CD4-positive, alpha-beta T cell treated with Interleukin-15 for 1 hour (primary cell): ENCODE measurements at places on chromosomes 4 and X.

DNA sequence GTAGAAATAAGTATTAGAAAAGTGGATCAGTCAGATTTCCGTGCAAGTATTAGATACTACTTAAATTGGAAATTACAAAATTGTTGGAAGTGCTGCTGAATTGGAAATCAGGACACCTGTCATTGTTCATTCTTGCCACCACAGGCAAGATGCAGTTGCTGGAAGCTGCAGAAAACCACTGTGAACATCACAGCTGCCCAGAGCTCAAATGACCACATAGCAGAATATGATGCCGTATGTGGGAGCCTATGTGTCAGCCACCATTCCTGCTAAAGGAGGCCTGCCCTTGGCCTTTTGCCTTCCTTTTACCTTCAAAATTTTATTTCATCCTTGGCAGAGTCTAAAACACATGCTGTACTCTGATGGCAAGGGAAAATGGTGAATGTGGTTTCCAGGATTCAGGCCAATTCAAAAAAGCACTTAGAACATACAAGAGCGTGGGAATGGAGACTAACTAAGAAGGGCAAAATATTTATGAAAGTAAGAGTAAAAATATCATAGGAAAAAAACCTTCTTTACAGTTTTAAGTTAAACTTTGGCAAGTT, 1005.5 kb upstream of the GRID2 start:
- DNase-seq: no peak

DNA sequence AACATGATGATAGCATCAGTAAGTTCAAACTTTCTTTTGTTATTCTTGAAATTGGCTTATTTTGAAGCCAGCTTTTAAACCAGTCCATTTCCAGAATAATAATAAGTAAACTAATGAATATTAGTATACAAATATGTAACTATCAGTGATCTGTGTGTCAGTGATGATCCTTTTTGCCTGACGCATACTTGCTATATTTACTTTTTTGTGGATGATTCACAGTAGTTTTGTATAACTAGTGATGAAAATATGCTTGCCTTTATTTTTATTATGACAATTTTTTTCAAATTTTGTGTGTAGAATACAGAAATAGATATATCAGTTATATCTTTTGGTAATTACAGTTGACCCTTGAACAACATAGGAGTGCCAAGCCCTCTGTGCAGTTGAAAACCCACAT, 49.5 kb downstream of the USP53 start:
- DNase-seq: no peak

DNA sequence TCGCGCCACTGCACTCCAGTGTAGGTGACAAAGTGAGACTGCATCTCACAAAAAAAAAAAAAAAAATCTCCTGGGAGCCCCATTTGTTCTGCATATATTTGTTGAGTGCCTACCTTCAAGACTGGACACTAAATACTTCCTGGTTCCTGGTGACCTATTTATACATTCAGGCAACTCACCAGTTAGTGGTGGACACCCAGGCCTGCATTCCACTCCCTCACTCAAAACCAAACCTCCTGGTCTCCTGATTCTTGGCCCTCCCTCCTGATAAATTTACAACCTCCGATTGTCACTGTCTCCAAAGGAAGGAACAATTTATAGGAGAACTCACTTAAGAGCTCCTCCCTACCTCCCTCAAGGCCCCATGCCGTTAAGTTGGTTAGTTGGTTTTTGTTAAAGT, 3.1 kb downstream of the SYAP1 start:
- no peak for DNase-seq

DNA sequence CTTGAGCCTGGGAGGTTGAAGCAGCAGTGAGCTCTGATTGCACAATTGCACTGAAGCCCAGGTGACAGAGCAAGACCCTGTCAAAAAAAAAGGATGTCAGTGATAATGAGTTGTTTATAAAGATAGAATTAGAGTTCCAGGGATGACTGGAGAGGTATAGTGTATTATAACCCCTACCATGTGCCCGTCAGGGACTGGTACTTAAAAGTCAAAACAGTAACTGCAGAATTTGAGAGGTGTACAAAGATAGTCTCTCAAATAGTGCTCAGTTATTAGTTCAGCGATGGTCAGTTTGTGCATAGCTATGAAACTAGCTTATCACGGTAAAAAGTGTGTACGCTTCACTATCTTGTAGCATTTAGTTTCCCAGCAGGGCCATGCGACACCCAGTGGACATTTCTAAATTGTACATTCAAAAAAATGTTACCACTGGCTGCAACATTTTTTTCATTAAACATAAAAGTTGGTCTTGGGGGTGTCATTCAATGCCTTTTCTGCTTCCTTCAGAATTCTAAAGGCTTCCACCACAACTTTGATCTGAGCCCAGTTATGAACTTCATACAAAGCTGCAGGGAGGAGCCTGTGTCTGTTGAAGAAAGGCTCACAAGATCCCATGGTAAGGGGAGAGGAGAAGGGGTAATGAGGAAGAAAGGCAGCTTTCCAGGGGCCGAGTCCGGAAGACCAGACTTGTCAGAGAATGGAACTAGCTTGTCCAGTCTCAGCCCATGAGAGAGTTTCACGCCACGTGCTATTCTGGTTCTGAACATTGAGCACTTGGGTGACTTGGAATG, 9.2 kb upstream of the GYG2 start:
- no peak for DNase-seq

- DNase-seq: no peak
Observed at GRCh38 chr4:76897536-76898384, at the start of gene SOWAHB. Gene SOWAHB, minus strand, starts transcription at chr4:76898144. Its CDS starts 295 bp downstream, at chr4:76897849.

- no peak for DNase-seq
Observed at GRCh38 chr4:8365951-8366350, 74.6 kb downstream of the ACOX3 start.

DNA sequence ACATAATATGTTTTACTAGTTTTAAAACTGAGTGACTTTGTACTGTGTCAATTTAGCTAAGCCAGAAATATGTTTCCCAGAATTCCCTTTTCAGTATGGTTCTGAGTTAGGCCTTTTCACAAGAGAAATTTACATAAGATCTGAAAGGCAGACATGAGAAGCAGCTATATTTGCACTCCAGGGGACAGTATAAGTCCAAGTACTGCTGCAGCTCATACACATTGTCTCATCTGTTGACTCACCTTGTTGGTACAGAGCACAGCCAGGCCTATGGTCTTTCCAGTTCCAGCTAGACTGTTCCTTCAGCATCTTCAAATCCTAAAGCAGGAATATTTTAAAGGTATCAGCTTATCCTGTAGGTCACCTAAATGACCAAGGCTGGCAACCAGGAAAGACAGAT, 53.5 kb downstream of the BMP3 start:
- DNase-seq: no peak

- DNase-seq: peak; percentile 47
Observed at GRCh38 chrX:155819966-155820491, 61.1 kb upstream of the VAMP7 start.

GRCh38 chr4:3364634-3365314, 72.0 kb downstream of the RGS12 start:
- no peak for DNase-seq

GRCh38 chr4:124530464-124531077, 182.0 kb downstream of the ANKRD50 start:
- DNase-seq: no peak

- no peak for DNase-seq
Observed at GRCh38 chrX:44667771-44668170, 125.1 kb upstream of the FUNDC1 start.

DNA sequence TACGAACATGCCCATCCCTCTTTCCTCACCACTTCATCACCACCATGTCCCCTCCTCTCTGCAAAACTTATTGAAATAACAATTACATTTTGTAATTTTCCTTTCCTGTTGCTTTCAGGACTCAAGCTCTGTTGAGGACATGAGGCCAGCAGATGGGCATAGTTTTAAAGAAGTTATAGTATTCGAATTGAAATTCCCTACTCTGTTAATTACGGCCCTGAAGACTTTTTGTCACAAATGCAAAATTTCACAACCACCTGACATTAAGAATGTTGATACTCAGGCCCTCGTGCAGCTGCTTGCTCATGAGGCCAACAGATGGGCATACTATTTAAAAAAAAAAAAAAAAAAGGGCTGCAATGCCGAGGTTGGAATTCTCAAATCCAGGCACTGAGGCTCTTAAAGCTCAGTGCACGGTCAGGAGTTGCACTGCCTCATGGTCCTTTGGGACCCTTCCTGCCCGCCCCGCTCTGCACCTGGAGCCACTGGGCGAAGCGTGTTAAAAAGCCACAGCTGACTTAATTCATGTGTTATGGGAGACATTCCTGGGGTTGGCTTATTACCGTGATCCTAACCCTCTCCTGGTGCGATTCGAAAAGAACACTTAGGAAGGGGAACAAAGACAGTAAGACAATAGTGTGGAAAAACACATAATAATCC, 34.2 kb upstream of the FAT1 start:
- DNase-seq: no peak

DNA sequence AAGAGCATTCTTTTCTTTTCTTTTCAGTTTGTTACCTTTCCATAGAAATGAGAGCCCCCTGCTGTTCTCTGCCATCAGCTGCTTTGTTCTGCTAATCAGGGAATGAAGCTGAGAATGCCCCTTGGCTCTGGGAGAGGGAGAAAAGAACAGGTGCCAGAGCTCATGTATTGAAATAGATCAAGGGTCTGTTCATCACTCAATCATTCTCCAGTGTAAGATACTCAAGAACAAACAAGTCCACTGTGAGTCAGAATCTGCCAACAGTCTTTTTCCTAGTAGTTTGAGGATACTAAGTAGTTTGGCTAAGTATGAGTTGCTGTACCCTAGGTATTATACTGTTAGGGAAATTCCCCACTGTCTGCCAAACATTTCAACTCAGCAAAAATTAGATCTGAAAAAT, 144.3 kb downstream of the RTL3 start:
- no peak for DNase-seq

GRCh38 chr4:124902001-124902515, 189.5 kb upstream of the ANKRD50 start:
- DNase-seq: no peak

- DNase-seq: no peak
Observed at GRCh38 chr4:1493540-1494287, 87.5 kb upstream of the NKX1-1 start.

- no peak for DNase-seq
Observed at GRCh38 chr4:150212927-150213326, 134.7 kb downstream of the DCLK2 start.

DNA sequence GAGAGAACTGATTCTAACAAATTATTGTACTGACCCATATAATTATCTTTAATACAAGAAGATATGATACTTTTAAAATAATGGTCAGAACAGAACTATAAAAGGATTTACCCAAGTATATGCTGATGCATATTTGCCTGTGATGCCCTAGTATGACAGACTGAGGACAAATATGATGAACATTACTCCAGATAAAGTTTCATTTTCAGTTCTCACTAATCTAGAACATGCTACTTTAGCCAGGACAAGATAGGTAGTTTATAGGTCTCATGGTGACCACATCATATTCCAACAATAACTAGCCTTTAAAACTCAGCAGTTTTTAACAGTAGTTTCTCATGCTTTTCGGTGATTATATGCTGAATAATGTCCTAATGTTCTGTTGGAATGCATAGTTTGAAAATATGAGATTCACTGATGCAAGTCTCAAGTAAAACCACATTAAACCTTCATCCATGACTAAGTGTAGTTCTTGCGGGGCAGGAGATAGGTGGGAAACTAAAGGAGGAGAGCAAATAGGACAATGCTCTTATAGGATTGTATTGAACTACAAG, 295.2 kb upstream of the AGA start:
- no peak for DNase-seq

DNA sequence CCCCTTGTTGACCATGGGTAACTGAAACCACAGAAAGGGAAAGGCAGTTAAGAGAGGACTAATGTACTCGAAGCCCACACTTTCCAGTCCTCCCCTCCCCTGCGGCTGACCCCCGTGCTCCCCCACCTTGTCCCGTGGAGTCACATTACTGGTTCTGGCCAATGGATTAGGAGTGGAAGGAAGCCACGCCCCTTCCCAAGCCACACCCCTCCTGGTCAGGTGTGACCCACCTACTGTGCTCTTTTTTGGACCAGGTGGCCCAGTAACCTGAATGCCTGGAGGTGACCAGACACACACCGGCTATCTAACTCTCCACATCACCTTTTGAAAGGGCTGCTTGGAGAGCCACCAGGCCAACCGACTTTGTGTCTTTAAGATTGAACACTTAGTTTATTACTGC, 109.3 kb upstream of the MSX1 start:
- DNase-seq: no peak

DNA sequence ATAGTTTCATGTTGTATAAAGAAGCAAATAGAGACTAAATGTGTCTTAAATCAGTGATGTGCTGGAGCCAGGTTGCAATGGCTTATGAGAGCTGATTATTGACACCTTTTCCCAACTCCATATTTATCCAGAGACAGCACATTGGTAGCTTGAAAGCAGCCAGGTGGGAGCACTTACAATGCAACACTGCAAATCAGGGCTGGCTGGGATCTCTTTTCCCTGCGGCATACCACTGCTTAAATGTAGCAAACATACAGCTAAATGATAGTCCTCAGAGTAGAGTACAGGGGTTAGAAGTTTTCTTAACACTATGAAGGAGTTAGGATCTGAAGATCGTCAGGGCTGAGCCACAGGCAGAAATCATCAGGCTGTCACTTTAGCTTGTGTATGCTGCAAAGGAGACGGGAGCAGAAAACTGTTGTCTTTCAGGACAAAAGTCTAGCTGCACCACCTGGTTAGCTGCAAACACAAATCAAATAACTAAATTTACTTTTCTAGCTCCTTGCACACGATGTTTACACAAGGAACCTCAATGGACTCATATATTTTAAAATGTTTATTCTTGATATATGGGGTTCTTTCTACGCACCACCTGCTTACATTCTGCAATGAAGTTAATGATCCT, 527.3 kb downstream of the TLL1 start:
- no peak for DNase-seq

DNA sequence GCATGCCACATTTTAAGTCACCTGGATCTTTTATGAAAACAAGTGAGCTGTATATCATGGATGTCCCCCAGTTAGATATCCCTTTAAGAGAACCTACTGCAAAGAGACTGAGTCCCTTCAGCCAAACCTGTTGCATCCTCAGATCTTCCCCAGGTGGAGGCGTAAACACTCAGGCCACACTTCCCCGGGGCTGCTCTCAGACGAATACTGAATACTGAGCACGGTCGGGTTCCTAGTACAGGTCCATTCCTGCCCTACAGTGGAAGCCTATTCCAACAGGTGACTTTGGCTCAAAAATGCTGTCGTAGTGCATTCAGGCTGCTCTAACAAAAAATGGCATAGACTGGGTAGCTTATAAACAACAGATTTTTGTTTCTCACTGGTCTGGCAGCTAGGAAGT, 320.2 kb upstream of the CLNK start:
- no peak for DNase-seq

- no peak for DNase-seq
Observed at GRCh38 chrX:93468075-93468474, 205.3 kb downstream of the NAP1L3 start.

- DNase-seq: peak; percentile 30
Observed at GRCh38 chr4:42750091-42750490, 93.2 kb upstream of the ATP8A1 start.

- DNase-seq: peak; percentile 20
Observed at GRCh38 chrX:110310896-110311295, 7.0 kb downstream of the AMMECR1 start.

GRCh38 chr4:125397226-125397625, 82.5 kb downstream of the FAT4 start:
- no peak for DNase-seq
